ENCODE measurements at places on chromosomes 3 and 15.

GRCh38 chr3:73549051-73549600 lies 75.6 kb downstream of the PDZRN3 start:
- H3K27me3 ChIP-seq, result no peaks in the 10 kb centered on the region
- H3K27ac ChIP-seq, result no peak overlapping the region
- no peak for DNase-seq
- H3K4me3 ChIP-seq, result no peak overlapping the region

DNA sequence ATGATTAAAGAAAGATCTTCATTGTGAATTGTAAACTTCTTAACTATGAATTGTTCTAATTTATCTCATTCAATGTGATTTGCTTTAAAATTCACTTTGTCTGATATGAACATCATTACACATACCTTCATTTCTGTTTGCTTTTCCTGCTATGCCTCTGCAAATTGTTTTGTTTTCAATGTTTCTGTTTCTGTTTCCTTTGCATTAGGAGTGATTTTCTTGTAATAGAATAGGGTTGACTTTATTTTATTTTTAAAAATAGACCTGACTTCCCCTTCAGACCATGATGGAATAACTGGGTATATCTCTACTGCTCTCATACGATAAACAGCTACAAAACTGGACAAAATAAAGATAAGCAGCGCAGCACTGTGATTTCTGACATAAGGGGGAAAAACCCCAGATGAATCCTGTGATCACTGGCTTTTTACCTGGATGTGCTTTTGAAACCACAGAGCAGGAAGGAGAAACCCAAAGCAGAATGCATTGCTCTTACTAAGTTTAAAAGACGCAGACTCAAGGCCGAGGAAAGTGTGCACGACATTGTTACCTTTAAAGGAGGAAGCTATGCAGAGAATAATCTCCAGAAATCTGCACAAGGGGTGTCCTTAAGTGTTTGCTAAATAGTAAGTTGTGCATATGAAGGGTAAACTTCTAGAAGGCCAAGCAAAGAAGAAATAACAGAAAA lies 420.2 kb downstream of the TBC1D5 start:
- H3K4me3 ChIP-seq, result no peak overlapping the region
- H3K27ac ChIP-seq, result no peak overlapping the region
- no peaks in the 10 kb centered on the region for H3K27me3 ChIP-seq
- no peaks in the 10 kb centered on the region for H3K36me3 ChIP-seq
- no peak for DNase-seq

DNA sequence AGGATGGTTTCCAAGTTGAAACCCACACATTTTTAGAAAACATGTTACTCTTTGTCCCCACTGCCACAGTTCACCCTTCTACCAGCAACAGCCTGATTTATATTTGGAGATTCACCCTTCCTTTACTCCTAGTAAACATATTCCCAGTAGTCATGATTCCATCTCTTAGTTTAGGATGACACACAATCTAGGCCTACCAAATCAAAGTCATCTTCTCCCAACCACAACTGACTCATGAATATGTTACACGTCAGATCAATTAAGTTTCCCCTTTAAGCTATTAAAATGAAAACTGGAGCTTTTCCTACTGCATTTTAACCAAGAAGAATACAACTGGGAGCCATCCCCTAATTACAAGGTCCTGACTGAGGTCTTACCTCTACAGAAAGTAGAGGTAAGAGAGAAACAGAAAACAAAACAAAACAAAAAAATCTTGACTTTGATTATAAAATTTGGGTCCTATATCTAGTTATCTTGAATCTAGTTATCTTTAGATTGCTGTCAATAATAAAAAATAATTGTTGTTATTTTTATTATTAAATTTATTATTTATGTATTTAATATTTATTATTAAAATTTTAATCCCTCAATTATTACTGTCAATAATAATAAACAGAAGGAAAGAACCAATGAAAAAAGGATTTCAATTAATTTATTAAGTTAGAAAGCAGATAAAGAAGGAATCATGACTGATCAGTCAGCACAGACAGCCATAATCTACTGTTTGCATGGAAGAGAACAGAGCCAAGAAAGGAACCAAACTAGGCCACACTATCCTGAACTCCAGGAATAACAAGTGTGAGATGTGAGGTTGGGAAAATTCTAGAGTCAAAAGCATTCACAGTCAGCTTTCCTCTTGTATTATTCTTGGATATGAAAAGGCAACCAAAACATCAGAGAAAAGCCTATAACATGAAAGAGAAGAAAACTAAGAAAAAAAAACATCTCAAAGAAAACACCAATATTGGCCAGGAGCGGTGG lies 12.5 kb downstream of the DPH6 start:
- no peak for DNase-seq
- H3K4me3 ChIP-seq, result no peak overlapping the region
- no peaks in the 10 kb centered on the region for H3K27me3 ChIP-seq
- no peaks in the 10 kb centered on the region for H3K4me1 ChIP-seq
- H3K27ac ChIP-seq, result no peak overlapping the region
- H3K36me3 ChIP-seq, result no peaks in the 10 kb centered on the region

DNA sequence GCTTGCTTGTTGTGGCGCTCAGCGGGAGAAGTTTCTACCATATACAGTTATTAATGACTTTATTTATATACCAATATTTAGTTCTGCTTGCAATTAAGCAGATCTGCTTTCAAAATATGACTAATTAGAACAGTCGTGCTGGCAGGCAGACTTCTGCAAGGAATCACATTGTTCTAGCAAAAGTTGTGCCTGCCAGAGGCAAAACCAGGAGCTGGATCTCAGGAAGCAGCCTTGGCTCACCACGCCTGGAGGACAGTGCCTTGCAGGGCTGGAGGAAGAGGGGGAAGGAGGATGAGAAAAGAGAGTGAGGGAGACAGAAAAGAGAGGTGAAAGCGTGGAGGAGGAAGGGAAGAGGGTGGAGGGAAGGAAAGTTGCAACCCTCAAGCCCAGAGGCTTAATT lies 160.3 kb downstream of the NUP210 start:
- H3K36me3 ChIP-seq, result no peaks in the 10 kb centered on the region
- H3K4me3 ChIP-seq, result no peak overlapping the region
- H3K4me1 ChIP-seq, result no peaks in the 10 kb centered on the region
- no peak overlapping the region for H3K27ac ChIP-seq
